ENCODE measurements at places on chromosomes 7 and 10.

DNA sequence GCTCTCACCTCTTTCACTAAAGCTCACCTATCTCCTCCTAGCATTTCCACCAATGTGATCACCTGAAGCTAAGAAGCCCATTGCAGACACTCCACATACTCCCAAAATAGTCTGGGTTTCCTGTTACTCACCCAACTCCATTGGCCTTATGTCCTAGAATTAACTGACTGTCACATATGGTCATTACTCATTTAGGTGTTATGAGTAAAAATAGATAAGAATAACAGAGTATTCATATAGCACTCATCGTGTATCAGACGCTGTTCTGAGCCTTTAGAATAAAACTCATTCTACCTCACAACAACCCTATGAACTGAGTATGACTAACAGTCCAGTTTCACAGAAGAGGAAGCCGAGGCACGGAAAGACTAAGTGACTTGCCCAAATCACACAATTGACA lies 174.2 kb upstream of the NPVF start:
- DNase-seq, result no peak

- no peak for DNase-seq
Measured at GRCh38 chr7:152851326-152851725, 91.8 kb downstream of the ACTR3B start.

DNA sequence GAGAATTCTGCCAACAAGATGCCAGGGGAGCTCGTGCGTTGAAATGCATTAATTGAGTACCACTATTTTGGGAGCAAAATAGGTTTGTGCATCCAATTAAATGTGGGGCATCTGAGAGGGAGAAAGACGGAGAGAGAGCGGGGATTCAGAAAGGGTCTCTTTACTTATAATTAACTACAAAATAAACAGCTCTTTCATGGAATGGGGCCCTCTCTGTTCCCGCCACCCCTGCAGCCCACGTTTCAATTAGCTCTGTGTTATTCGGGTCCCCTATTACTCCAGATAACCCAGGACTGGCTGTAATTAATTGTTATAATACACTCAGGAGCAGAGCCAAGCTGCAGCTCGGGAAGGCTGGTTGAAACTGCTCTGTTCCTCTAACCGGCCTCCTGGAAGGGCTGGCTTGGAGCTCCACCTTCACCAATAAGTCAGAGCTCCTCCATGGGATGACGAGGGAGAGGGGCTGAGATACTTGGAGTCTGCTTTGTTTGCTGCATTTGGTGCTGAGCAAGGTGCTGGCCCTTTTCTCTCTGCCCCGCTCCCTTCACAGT lies 67.8 kb downstream of the CARD11 start:
- no peak for DNase-seq

DNA sequence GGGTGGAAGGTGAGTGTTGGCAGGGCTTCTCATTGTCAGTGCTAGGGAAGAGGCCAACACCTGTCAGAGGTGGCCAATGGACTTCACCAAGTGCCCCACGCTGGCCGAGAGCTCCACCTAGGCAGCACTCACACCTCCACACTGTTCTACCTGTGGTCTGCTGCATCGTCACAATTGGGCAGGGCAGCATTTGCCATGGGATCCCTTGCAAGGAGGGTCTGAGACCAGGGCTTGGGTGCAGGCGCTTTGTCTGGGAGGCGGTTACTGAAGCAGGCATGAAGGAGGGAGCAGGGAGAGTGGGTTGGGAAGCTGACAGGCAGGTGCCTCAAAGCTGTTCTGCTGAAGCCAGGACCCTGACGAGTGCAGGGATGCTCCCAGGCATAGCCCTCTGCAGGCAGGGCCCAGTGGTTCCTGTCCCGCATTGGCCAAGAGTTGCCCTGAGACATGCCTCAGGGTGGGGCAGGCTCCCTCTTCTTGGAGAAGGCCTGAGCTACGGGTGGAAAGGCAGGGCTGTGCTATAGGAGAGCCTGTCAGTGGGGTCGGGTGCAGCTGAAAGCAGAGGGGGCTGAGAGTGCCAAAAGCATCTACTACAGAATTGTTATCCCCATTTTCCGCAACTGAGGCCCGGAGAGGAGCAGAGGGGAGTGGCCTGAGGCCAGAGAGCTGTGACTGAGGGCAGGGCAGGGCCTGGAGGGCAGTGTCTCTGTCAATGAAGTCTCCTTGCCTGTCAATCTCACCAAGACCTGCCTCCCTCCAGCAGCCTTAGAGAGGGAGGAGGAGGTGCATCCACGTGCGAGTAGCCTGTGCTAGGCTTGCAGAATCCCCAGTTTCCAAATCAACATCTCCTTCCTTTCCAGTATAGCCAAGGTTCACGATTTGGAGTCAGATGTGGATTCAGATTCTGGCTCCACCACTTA lies 4.0 kb downstream of the RBP3 start:
- no peak for DNase-seq

Data from HEK293T (cell line).